ENCODE measurements at places on chromosomes 7 and 10.

DNA sequence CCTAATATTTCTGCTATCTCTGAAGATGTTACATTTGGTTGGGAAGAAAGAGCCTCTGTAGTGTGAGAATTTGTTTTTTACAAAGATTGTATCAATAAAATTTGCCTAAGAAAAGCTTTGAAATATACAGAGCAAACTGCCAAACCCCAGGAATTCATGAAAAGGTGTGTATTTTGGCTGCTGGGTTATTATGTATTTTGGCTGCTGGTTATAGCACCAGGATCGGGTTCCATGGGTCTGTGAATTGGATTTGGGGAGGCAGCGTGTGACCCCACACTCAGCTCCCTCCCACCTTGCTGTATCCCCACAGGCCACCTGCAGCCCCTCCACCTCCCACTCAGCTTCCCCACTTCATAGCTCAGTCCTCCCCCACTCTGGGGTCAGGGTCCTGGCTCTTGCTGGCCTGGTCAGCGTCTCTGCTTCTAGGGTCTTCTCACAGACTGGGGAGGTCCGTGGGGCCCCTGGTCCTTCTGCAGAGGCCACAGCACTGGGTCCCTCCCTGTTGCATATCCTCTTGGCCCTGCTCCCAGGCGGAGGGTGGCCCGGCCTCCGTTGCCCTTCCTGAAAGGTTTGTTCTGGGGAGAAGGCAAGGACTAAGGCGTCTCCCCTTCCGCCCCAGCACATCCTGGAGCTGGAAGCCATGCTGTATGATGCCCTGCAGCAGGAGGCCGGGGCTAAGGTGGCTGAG lies 24.0 kb upstream of the DPYSL4 start:
- no peak for DNase-seq

DNA sequence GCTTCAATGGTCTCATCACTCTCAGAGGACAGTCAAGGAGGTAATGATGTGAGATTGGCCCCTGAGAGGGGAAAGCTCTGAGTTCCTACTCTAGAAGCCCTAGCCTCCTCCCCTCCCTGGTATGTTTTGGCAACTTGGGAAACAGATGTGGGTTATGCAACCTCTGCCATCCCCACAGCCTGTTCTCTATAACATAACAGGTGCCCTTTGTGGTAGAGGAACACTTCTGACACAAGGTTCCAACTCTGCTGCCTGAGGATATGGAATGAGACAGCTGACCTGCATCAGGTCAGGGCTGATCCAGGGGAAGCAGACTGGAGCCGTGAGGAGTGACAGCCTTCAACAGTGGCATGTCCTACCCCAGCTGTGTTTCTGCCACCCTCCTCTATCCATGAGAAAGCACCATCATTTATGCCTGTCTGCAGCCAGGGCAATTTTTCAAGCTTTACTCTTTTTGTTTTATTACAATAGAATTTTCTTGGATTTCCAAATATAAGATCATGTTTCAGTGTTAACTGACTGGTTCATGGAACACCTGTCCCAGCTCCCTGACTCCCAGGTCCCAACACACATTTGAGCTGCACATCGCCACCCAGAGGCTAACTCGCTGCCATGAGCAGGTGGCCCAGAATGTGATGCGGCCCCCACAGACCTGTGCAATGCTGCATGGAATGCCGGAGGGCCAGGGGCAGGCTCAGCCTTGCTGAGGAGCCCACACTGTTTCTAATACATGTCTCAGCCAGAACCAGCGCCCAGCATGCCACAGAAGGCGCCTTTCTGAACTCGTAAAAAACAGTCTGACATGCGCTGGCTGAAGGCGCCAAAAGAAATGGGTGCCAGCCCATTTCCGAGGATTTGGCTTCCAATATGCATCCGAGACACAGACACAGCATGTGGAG lies 124.8 kb upstream of the CHST15 start:
- no peak for DNase-seq

- DNase-seq: no peak
Measured at GRCh38 chr10:119821182-119821581, 51.5 kb downstream of the MCMBP start.

DNA sequence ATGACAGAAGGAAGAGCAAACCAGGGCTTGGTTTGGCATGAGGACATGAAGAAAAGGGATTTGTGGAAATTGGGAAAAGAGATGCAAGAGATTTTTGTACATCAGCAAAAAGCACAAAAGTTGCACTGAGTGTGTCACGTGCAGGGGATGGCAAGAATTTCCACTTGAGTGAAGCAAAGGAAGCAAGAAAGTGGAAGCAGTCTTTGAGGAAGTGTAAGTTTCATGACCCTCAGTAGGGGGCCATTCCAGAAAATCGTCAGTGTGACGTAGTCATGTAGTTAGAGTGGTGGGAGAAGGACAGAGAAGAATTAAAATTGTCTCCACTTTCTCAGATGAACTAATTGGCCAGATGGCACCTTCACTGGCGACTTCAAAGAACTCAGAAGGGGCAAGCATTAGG lies 123.3 kb upstream of the FZD1 start:
- DNase-seq: peak; percentile 23

DNA sequence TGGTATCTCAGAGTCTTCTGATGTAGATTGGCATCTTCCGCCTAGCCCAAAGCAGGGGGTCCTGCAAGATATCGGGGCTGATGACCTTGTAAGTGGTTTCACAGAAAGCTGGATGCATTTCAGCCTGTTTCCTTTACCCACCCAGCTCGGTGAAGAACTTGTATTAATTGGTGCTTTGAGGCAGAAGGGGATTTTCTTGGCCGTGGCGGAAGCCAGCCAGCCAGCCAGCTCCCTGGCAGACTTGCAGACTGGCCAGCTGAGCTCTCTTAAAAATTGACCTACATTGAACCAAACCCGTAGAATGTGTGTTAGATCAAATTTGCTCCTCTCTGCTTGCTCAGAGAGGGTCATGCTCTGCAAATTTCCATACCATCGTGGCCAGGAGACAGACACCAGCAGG lies 218.4 kb downstream of the ADAM12 start:
- DNase-seq: no peak

Data from Kasumi-1 (cell line).